ENCODE measurements at places on chromosomes 12 and 14.

DNA sequence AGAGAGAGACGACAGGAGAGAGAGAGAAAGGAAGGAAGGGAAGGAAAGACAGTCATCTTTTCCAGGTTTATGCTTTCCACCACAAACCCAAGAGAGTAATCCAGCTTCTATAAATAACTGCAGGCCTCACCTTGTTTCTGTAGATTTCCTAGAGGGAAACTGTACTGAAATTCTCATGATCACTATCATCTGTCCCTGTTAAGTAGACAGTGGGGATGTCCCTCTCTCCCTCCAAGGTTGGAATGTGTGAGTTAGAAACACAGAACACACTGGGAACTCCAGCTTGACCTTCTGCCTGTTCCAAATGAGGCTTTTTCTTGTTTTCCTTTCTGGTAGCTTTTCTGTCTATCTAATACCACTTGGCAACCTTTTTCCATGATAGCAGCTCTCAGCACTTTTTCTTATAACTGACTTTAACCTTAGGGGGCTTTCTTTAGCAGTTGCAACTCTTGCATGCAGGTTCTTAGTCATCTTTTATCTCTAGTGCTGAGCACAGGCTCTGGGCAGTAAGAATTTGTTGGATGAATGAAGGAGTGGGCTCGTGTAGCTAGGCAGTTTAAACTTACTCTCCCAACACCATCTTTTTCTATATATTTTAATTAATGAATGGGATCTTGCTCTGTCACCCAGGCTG is 22.8 kb upstream of the FBXO33 start:
- no peak for DNase-seq

DNA sequence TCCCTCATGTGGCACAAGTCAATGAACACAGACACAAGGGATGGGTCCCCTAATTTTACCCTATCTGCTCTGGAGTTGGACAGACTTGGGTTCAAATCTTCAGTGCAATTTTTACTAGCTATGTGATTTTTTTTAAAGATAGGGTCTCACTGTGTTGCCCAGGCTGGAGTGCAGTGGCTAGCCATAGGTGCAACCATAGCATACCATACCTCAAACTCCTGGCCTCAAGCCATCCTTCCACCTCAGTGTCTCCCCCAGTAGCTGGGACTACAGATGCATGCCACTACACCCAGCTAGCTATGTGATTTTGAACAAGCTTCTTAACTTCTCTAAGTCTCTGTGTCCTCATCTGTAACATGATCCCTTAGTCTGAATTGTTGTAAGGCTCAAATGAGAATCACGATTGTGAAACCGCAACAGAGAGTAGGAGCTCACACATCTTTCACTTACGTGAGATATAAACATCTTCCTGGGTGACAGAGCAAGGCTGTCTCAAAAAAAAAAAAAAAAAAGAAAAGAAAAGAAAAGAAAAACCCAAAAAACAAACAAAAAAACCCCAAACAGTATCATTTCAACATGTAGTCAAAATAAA is 4.7 kb downstream of the CALCOCO1 start:
- DNase-seq, result no peak

DNA sequence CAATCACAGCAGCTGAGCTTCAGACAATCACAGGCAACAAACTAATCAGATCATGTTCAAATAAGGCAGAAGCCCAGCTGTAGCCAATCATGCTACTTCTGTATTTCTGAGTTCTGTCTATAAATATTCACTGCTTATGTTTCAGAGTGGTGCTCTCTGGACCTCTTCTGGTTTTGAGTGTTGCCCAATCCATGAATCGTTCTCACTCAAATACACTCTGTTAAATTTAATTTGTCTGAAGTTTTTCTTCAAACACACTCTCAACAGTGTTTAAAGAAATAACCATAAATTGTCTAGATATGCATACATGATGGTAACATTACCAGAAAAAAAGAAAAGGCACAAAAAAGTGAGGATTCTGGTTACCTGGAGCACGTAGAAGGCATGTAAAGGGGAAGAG is 77.9 kb upstream of the BBS10 start:
- DNase-seq, result no peak

DNA sequence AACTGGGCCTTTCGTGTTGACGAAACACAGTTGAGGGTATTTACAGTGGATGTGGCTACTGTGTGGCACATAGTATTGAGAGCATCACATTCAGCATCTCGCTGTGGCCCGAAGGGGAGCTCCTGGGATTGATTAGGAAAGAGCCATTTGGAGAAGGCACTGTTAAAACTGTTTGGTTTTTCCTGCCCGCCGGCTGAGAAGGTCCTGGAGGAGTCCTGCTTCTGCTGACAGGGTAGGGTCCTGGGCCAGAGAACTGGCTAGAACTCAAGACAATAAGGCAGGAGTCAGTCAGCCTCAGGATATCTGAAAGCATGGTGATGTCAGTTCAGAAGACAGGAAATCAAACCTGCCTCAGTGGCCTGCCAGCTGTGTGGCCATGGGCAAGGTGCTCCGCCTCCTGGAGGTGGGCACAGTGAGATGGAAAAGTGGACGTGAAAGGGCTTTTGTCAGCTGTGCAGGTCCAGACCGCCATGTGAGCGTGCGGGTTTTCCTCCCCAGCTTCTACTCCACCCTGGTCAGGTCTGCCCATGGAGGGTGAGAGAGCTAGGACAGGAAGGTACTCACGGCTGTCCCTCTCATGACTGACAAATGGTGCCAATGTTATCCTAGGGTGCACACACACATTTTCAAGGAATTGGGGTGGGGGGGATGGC is 92.3 kb downstream of the NTF3 start:
- DNase-seq, result no peak

DNA sequence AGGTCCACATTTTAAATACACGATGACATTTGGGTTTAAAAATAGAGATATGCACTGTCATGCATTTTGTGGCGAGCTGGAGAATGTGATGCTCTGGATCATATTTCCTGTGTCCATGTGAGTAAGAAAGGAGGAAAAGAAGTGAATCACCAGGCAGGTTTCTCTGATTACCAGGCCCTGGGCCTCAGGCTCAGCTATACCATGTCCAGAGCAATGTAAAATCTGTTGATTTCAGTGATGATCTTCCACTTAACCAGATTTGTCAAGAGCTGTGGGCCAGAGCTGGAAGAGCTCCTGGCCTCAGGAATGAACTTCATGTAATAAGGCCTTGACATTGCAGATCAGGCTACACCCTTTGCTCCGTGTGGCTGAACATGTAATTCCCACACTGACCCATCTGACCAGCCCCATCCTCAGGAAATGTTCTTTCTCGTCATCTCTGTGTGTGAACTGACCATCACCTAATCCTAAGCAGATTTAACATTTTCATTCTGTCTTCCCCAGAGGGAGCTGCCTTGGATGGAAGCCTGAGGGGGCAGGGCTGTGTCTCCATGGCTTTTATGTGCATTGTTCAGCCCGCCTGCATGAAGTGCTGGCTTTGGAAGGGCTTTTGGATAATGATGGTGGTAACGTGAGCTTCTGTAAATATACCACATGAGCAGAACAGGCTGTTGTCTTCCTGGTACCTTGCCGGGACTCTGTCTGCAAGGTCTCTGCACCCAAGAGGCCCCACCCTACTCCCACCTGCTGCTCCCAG is 54.5 kb downstream of the CRACR2A start:
- no peak for DNase-seq

GRCh38 chr14:79840103-79840502 is 371.2 kb downstream of the DIO2 start:
- DNase-seq, result no peak

GRCh38 chr14:33279865-33280264 is 341.2 kb downstream of the NPAS3 start:
- no peak for DNase-seq

DNA sequence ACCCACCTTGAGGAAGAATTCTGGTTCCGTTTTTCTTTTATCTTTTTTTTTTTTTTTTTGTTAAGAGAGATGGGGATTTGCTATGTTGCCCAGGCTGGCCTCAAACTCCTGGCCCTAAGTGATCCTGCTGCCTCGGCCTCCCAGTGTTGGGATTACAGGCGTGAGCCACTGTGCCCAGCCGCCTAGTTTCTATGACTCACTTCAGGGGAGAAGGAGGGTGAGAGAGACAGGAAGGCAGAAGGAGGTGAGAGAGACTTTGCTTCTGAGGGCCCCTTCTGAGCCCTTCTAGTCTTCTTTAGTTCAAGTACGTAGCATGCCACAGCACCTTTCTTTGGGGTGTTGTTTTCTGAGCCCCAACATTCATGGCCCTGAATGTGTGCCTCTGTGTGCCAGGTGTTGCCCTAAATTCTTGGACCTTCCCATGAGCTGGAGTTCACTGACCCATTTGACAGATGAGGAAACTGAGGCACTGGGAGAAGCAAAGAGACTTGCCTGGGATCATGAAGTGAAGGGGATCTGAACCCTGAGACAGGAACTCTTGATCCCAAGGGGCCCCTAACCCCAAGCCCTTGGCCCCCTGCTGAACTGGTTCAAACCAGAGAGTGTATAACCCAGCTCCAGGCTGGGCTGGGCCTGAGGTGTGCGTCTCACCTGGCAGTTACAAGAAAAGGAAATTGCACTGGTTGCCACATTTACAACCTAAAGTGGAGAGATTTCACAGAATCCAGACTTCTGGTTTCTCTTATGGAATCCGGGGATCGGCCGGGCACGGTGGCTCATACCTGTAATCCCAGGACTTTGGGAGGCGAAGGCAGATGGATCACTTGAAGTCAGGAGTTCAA is 20.8 kb downstream of the SH2B3 start:
- DNase-seq, result no peak

- no peak for DNase-seq
Measured at GRCh38 chr14:97777622-97778355, 980.6 kb downstream of the VRK1 start.

DNA sequence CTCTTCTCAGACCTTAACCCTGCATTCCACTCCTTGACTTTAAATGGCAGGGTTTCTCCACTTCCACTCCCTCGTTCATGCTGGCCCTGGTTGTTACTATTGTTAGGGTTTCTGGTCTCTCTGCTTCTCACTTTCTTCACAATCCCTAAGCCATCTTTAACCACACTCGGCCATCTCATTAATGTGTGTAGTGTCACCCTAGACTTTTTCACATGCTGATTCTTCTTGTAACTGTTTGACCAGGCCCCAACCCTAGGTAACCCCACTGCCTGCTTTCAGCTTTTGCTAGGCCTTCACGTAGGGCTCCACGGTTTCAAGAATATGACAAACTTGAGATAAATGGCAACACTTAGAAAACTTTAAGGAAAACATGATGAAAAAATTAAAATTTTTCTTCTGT is 195.1 kb downstream of the IPO8 start:
- no peak for DNase-seq

DNA sequence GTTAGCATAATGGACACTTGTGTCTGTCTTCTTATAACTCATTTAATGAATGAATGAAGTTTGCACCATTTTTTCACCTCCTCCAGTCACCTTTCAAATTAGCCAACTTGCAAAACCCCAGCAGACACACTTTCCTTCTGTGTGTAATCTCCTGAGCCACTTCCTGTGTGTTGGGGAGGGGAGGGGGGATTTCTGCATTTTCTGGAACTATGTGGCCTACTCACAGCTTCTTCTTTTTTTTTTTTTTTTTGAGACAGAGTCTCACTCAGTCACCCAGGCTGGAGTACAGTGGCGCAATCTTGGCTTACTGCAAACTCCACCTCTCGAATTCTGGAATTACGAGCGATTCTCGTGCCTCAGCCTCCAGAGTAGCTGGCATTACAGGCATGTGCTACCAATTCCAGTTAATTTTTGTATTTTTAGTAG is 4.1 kb upstream of the SERPINA1 start:
- DNase-seq, result no peak

- no peak for DNase-seq
Measured at GRCh38 chr14:30907659-30908057, 33.3 kb downstream of the COCH start.

DNA sequence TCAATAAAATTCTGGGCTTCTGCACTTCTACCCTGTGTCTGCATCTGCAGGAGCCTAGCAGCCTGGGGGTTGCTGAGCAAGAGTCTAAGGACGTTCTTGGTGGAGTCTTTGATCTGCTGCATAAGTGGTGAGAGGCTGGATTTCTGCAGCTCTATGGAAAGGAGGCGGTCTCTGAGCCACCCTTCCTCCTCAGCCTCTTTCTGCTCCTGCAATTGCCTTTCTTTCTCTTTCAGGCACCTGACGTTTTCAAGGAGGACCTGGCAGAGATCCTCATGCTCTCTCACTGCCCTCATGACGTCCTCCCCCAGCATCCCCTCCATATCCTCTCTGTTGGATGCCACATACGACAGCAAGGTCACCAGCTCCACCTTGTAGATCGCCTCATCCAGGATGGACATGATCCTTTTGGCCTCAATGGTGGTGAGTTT is 13.6 kb upstream of the TPCN1 start:
- DNase-seq, result no peak

- DNase-seq, result peak; percentile 94
Measured at GRCh38 chr12:122064025-122064777, 14.4 kb upstream of the MLXIP start.

- DNase-seq, result peak; percentile 77
Measured at GRCh38 chr12:110846615-110847566, at the start of gene CCDC63. Gene CCDC63 (plus strand): TSS chr12:110846987. CDS start chr12:110852955, 5,968 bp downstream.

DNA sequence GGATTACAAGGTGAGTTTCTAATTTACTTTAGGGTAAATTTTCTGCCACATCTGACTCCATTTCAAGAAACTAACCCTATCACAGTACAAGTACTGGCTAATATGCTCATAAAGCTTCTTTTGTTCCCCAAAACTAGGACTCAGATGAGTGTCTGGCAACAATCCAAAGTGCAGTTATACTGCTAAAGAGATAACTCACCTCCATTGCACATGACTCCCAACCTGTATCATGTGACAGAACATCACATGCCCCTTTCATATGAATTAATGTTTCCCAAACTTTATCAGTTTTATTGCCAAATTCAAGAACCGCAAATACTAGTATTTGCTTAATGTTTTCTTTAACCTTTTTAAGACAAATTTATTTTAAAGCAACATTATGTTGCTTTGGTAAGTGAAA is 3.9 kb upstream of the PPP1R12A start:
- DNase-seq, result no peak

DNA sequence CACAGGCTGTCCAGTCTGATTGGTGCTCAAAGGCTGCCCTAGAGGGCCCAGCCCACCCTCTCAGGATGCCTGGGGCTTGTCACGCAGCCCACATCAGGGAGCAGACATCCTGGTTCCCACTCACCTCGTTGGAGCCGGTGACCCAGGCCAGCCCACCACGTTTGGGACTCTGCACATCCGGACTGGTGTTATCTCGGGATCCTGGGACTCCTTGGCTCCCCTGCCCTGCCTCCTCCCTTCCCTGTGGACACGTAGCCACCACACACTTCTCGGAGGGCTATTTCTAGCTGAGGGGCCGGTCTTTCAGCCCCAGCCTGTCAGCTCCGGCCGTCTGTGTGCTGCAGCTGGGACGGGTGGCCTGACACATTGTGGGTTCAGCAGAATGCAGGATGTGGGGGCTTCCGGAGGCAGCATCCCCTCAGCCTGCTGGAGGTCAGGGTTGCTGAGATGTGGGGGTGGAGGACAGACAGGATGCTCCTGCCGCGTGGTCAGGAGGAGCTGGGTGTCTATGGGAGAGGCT is 12.8 kb upstream of the FGF23 start:
- no peak for DNase-seq

GRCh38 chr14:23528555-23528954 is 23.0 kb downstream of the ZFHX2 start:
- peak; percentile 52 for DNase-seq

- no peak for DNase-seq
Measured at GRCh38 chr12:67720351-67720856, 71.9 kb downstream of the DYRK2 start.

GRCh38 chr12:110766311-110767154 is 23.8 kb upstream of the PPP1CC start:
- no peak for DNase-seq

GRCh38 chr14:100530270-100531072 is 56.7 kb downstream of the BEGAIN start:
- peak; percentile 9 for DNase-seq

- no peak for DNase-seq
Measured at GRCh38 chr12:67352682-67353081, 83.5 kb downstream of the CAND1 start.

Measured in WTC11 (cell line).